Ovary (tissue), 10 donors: ENCODE measurements at places on chromosomes 2 and 18. TPM values are rescaled to one million over a fixed set of nuclear protein-coding genes. Genes with fewer than 3 reads are reported as not detected.

The PDCL3 gene
- 24.6 TPM for total RNA-seq

The FAM228A gene
- 1.4 TPM for total RNA-seq

The ARHGEF4 gene
- 27.4 TPM for total RNA-seq

The RTP5 gene
- not detected for total RNA-seq

The LHCGR gene
- total RNA-seq: 2.3 TPM

The UGT1A8 gene
- total RNA-seq: not detected

The UPP2 gene
- total RNA-seq: 0.23 TPM

The RRM2 gene
- total RNA-seq: 1.4 TPM

The SPATS2L gene
- 70.8 TPM for total RNA-seq

The ATP5MC3 gene
- total RNA-seq: 136 TPM

The GALNT13 gene
- total RNA-seq: 1.5 TPM

DNA sequence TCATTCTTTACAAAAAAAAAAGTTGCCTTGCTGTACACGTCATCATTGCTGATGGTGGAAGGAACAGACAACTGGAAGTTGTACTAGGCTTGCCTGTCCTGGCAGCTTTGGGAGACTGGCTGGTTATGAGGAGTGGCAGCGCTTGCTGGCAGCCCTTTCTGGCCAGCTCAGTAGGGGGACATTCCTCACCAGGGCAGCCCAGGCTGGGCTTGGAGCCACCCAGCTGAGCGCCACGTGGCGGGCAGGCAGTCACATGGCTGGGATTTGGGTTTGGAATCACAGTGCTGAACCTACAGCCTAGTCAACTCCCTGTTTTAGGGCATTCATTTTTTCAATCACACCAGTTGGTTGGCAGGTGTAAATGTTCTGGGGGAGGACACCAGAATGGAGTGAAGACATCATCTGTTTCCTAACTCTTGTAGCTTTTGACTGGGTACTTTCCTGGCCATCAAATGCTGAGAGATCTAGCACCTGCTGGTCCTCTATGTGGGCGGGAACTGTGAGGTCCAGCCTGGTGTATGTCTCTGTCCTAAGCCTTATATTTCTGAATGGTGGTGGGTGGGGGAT lies 139.3 kb downstream of the SETBP1 start:
- no peak overlapping the region for H3K4me3 ChIP-seq
- no peaks in the 10 kb centered on the region for H3K36me3 ChIP-seq
- H3K4me1 ChIP-seq: peaks cover 9% of the 10 kb centered on the region
- no peaks in the 10 kb centered on the region for H3K27me3 ChIP-seq
- no peak for DNase-seq

- no peak for DNase-seq
- H3K27me3 ChIP-seq: no peaks in the 10 kb centered on the region
- no peaks in the 10 kb centered on the region for H3K4me1 ChIP-seq
- no peak overlapping the region for H3K27ac ChIP-seq
- H3K36me3 ChIP-seq: no peaks in the 10 kb centered on the region
Observed at GRCh38 chr18:47422524-47422923, 171.1 kb upstream of the SKOR2 start.

DNA sequence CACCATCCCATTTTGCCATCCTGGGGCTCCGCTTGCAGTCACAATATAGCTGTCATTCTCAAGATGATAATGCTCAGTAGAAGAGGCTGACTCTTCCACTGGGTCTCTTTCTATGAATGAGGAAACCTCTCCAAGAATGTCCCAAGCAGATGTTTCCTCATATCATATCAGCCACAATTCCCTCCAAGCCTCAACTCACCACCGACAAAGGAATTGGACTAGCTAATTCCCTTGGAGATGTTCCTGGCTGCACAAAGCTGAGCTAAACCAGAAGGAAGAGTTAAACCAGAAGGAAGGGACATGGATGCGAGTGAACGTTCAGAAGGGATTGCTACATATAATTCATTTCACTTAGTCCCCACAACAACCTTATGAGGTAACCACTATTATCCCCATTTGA lies 65.0 kb upstream of the NPAS2 start:
- H3K36me3 ChIP-seq: no peaks in the 10 kb centered on the region
- DNase-seq: no peak
- H3K4me1 ChIP-seq: no peaks in the 10 kb centered on the region
- no peaks in the 10 kb centered on the region for H3K27me3 ChIP-seq
- H3K4me3 ChIP-seq: no peak overlapping the region

- no peaks in the 10 kb centered on the region for H3K36me3 ChIP-seq
- H3K27me3 ChIP-seq: no peaks in the 10 kb centered on the region
- no peak for DNase-seq
- no peaks in the 10 kb centered on the region for H3K4me1 ChIP-seq
Observed at GRCh38 chr2:58914733-58915505, 673.8 kb upstream of the FANCL start.

DNA sequence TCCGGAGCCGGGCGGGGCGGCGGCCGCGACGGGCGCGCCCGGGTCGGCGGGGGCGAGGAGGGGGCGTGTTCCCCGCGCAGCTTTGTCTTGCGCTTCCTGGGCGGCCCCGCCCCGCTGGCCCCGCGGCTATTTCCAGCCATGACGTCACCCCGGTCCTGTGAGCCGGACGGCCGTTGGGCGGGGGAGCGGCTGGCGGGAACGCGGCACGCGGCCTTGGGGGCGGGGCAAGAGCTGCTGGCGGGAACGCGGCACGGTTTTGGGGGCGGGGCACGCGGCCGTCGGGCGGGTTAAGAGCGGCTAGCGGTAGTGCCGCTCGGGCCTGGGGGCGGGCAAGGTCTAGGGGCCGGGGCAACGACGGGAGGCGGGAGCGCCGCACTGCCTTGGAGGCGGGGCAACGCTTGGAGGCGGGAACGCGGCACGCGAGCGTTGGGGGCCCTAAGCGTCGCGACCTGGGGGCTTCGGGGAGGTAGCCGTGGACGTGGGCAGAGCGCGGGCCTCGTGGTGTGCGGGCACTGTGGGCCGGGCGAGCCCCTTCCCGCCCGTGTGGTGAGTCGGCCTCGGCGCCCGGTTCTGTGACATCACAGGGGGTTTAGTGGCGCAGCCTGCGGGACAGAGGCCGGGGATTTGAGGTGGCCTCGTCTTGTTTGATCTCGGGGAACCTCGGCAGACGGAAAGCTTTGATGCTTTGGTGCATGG lies 704 bp downstream of the KLF11 start:
- H3K27me3 ChIP-seq: no peaks in the 10 kb centered on the region
- peak overlapping the region; percentile 98 for H3K27ac ChIP-seq
- H3K4me3 ChIP-seq: peak overlapping the region; percentile 83
- peak; percentile 98 for DNase-seq
- H3K36me3 ChIP-seq: no peaks in the 10 kb centered on the region

DNA sequence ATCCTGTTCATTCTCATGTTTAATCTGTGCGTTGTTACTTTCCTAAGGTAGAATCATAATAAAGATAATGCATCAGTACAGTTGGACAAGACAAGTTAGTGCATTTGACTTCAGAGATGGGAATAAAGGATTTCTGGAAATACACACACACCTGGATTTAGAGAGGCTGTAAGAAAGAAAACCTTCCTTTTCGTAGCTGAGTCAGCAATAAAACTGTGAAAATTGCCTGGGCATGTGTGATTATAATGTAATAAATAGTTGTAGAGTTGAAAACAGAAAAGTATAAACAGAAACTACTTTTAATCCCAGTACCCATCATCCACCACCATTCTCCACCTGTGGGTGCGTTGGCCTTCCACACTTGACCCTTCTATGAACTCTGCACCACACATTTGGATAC lies 15.4 kb downstream of the CFAP53 start:
- no peaks in the 10 kb centered on the region for H3K27me3 ChIP-seq
- no peak overlapping the region for H3K4me3 ChIP-seq
- H3K27ac ChIP-seq: no peak overlapping the region

DNA sequence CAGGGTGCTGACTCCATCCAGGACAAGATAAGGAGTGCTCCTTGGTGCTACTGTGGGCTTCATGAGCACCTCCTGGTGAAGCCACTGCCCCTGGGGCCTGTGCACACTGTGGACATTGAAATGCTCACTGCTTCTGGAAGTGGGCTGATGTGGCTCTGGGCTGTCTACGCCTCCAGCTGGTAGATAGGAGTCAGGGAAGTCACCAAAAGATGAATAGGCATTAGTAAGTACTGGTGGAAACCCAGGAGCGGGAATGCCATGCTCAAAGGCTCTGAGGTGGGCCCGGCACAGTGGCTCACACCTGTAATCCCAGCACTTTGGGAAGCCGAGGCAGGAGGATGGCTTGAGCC lies 79.2 kb upstream of the MSH2 start:
- no peak overlapping the region for H3K27ac ChIP-seq
- H3K4me1 ChIP-seq: peaks cover 4% of the 10 kb centered on the region
- DNase-seq: no peak
- H3K27me3 ChIP-seq: no peaks in the 10 kb centered on the region
- H3K4me3 ChIP-seq: no peak overlapping the region

DNA sequence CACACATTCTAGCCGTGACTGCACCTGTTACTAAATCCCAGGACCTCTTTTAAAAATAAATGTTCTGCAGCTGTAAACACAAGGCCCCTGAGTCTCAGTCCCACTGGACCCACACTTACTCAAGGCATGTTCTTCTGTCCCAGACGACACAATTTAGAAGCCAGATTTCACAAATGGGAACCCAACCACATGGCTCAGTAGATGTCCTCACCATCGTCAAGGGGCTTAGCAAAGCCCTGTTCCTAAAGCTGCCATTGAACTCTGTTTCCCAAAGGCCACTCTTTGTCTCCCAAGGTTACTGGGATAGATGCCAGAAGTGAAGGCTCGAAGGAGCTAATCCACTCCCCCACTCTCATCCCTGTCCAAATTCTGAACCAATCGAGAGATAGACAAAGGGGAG lies 301.0 kb downstream of the GALR1 start:
- H3K27ac ChIP-seq: no peak overlapping the region
- no peaks in the 10 kb centered on the region for H3K36me3 ChIP-seq
- DNase-seq: no peak
- H3K4me3 ChIP-seq: no peak overlapping the region
- no peaks in the 10 kb centered on the region for H3K4me1 ChIP-seq

- H3K4me3 ChIP-seq: no peak overlapping the region
- no peak for DNase-seq
- H3K4me1 ChIP-seq: peaks cover 9% of the 10 kb centered on the region
- H3K36me3 ChIP-seq: no peaks in the 10 kb centered on the region
- no peaks in the 10 kb centered on the region for H3K27me3 ChIP-seq
Observed at GRCh38 chr2:156325688-156326525, 6.6 kb downstream of the NR4A2 start.

- no peak overlapping the region for H3K27ac ChIP-seq
- no peaks in the 10 kb centered on the region for H3K27me3 ChIP-seq
- H3K4me1 ChIP-seq: no peaks in the 10 kb centered on the region
- no peaks in the 10 kb centered on the region for H3K36me3 ChIP-seq
- no peak for DNase-seq
Observed at GRCh38 chr2:88720399-88720798, 28.9 kb downstream of the RPIA start.

- H3K4me1 ChIP-seq: no peaks in the 10 kb centered on the region
- H3K36me3 ChIP-seq: no peaks in the 10 kb centered on the region
- H3K27me3 ChIP-seq: no peaks in the 10 kb centered on the region
- no peak overlapping the region for H3K27ac ChIP-seq
Observed at GRCh38 chr2:159695795-159696448, 16.4 kb upstream of the MARCHF7 start.

DNA sequence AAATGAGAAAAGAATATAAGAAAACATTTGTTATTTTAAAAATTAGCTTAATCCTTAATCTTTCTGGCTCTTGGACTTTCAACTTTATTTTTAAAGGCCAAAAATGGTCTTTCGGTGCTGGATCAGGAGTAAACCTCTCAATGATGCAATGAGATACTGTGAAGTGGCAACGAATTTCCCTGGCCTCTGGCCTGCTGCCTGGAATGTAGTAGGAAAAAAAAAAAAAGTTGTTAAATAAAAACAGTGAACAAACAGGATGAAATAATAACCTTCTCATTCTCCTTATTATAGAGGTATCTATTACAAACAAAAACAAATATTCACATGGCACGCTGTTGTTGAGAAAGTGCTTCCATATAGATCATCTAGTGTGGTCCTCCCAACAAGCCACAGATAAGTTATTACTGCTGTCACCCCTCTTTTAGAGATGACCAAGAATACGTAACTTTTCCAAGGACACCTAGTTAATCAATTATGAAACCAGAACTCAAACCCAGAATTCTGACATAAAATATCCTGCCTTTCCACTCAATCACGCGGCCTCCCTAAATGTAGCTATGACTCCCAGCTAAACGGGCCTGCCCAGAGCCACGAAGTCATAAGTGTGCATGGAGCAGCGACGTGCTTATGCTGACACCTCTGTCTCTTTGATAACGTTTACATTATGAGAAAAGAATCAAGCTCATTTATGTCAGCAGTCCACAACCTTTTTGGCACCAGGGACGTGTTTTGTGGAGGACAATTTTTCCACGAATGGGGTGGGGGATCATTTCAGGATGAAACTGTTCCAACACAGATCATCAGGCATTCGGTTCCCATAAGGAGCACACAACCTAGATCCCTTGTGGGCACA lies 170.9 kb downstream of the BCL2 start:
- DNase-seq: peak; percentile 73
- peaks cover 16% of the 10 kb centered on the region for H3K4me1 ChIP-seq
- H3K27ac ChIP-seq: no peak overlapping the region
- H3K4me3 ChIP-seq: no peak overlapping the region
- no peaks in the 10 kb centered on the region for H3K27me3 ChIP-seq

GRCh38 chr2:47083886-47084687 lies 71.0 kb downstream of the STPG4 start:
- no peak overlapping the region for H3K4me3 ChIP-seq
- peaks cover 39% of the 10 kb centered on the region for H3K4me1 ChIP-seq
- no peaks in the 10 kb centered on the region for H3K36me3 ChIP-seq
- H3K27me3 ChIP-seq: no peaks in the 10 kb centered on the region
- H3K27ac ChIP-seq: peak overlapping the region; percentile 5

GRCh38 chr2:201490291-201490690 lies 38.8 kb downstream of the STRADB start:
- no peak for DNase-seq
- H3K27ac ChIP-seq: no peak overlapping the region
- no peaks in the 10 kb centered on the region for H3K27me3 ChIP-seq
- no peak overlapping the region for H3K4me3 ChIP-seq
- H3K4me1 ChIP-seq: no peaks in the 10 kb centered on the region

DNA sequence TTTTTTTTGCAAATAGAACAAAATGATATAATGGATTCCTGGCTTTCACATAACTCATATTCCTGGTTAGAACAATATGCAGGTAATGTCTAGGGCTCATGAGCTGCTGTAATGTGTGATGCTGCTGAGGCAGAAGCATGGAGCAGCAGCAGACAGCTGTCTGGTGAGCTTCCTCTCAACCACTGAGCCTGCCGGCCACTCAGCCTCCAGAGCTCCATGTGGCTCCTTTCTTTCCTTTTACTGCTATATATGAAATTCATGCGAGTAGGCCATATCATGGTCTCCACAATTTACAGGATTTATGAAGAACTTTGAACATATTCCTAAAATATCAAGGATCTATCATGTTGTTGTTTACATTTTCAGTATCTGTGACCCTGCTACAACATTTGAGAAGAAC lies 120.9 kb downstream of the MEP1B start:
- no peaks in the 10 kb centered on the region for H3K36me3 ChIP-seq
- no peak overlapping the region for H3K27ac ChIP-seq
- H3K4me1 ChIP-seq: peaks cover 3% of the 10 kb centered on the region
- no peak overlapping the region for H3K4me3 ChIP-seq
- DNase-seq: no peak

GRCh38 chr2:130372055-130372832 lies 16.4 kb downstream of the PTPN18 start:
- H3K27me3 ChIP-seq: no peaks in the 10 kb centered on the region
- H3K36me3 ChIP-seq: no peaks in the 10 kb centered on the region
- peaks cover 10% of the 10 kb centered on the region for H3K4me1 ChIP-seq
- peak overlapping the region; percentile 65 for H3K27ac ChIP-seq
- peak overlapping the region; percentile 65 for H3K4me3 ChIP-seq
- peak; percentile 94 for DNase-seq
